SK-MEL-5 (cell line): ENCODE measurements at places on chromosomes 11 and 22. TPM values are rescaled to one million over a fixed set of nuclear protein-coding genes. Genes with fewer than 3 reads are reported as not detected.

OR8K1 gene
- total RNA-seq, result not detected in 2 replicates

BRSK2 gene
- 4.5 and 8.2 TPM in 2 replicates for total RNA-seq

TCN2 gene
- 1.8 and 2.0 TPM in 2 replicates for total RNA-seq

HTR3A gene
- total RNA-seq, result not detected in 2 replicates

TRPM5 gene
- total RNA-seq, result not detected in 2 replicates

DNA sequence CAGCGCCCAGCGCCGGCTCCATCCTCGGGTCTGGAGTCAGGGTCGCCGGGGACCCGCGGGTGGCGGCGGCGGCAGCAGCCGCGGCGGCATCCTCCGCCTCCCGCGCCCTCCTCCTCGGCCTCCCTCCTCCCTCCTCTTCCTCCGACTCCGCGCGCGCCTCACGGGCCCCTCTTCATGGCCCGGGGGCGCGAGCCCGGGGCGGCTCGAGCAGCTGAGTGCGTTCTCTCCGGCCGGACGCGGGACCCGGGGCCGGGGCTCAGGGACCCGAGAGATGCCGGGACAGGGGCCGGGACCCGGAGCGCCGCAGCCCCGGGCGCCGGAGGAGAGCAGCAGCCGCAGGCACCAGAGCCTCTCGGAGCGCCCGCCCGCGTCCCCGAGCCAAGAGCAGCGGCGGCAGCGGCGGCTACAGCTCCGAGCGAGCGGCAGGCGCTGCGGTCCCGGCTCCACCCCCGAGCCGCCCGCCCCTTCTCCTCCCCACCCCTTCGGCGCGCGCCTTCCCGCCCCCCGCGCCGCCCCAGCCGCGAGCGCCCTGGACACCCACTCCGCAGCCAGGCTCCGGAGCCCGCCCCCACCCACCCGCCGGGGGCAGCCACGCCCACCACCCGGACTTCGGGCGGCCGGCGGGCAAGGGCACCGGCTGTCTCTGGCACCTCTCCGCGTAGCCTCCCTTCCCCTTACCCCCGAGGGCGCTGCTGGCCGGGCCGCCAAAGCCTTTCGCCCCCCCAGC lies at the start of gene CHST1:
Gene CHST1, minus strand, starts transcription at position 417 of the 727 bp plus-strand sequence. CDS start 14,699 bp downstream, outside the sequence.
- no peak for DNase-seq

GRCh38 chr11:4065086-4065485 lies 29.5 kb upstream of the RRM1 start:
- DNase-seq, result no peak

- no peak for DNase-seq
Observed at GRCh38 chr22:45584121-45584570, 81.5 kb downstream of the FBLN1 start.

GGT5 gene
- total RNA-seq, result 0.13 TPM in 1 of 2 replicates, not detected in the other

DNA sequence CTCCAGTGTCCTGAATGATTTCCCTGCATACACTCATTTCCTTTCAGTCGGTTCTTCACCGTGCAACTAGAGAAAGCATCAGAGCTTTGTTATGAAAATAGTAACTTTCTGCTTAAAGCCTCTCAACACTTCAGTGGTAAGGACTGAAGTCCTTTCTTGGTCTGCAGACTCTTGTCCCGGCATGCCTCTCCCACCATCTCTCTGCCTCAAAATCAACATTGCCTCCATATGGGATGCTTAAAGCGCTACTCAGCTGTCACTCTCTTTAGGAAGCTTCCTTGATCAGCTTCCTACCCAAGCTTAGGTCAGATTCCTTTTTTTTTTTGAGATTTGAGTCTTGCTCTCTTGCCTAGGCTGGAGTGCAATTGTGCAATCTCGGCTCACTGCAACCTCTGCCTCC lies 36.7 kb downstream of the APLP2 start:
- no peak for DNase-seq
